Activated T-helper 9 cell treated with anti-CD3 and anti-CD28 coated beads, Interleukin-2, amount 50 U/mL, for 16 hours (primary cell): ENCODE measurements at places on chromosomes 12 and 14.

GRCh38 chr14:50311337-50311971 is 575 bp downstream of the L2HGDH start:
- no peak for DNase-seq

- no peak for DNase-seq
Measured at GRCh38 chr14:24837280-24838046, 203.5 kb upstream of the GZMB start.

GRCh38 chr14:91399868-91400640 is 17.6 kb downstream of the CCDC88C start:
- no peak for DNase-seq

DNA sequence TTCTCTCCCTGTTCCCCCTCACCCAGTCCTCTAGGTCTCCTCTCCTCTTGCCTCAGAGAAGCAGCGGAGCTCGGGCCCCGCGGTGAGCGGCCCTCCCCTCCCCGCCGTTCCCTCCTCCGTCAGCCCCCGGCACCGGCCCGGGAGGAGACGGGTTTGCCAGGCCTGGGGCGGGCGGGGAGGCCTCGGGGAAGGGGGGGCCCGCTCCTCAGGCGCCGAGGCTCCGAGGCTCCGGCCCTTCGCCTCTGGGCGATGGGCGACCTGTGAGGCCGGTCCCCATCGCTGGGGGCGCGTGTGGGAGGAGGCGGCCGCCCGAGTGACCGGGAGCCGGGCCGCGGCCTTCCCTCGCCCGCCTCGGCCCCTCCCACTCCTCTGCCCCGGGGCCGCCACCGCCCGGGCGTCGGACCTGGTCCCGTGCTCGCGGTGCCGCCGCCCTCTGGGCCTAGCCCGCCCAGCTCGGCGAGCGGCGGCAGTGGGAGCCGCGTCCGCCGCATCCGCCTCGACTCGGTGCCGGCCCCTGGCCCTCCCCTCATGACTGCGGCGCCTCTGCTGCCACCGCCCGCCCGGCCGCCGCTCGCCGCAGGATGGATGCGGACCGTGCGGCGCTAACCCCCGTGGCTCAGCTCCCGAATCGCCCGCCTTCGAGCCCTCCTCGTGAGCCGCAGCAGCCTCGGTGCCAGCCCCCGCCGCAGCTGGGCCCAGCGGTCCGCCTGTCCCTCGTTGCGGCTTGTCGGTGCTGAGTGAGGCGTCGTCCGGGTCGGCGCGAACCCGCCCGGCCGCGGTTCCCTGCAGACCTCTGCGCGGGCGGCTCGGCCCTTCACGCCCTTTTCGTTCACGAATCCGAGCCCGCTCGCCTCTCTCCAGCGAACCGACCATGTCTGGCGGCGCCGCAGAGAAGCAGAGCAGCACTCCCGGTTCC is 574 bp downstream of the WNK1 start:
- DNase-seq = peak; percentile 34

- DNase-seq = no peak
Measured at GRCh38 chr12:90360300-90360699, 594.7 kb downstream of the CCER1 start.

DNA sequence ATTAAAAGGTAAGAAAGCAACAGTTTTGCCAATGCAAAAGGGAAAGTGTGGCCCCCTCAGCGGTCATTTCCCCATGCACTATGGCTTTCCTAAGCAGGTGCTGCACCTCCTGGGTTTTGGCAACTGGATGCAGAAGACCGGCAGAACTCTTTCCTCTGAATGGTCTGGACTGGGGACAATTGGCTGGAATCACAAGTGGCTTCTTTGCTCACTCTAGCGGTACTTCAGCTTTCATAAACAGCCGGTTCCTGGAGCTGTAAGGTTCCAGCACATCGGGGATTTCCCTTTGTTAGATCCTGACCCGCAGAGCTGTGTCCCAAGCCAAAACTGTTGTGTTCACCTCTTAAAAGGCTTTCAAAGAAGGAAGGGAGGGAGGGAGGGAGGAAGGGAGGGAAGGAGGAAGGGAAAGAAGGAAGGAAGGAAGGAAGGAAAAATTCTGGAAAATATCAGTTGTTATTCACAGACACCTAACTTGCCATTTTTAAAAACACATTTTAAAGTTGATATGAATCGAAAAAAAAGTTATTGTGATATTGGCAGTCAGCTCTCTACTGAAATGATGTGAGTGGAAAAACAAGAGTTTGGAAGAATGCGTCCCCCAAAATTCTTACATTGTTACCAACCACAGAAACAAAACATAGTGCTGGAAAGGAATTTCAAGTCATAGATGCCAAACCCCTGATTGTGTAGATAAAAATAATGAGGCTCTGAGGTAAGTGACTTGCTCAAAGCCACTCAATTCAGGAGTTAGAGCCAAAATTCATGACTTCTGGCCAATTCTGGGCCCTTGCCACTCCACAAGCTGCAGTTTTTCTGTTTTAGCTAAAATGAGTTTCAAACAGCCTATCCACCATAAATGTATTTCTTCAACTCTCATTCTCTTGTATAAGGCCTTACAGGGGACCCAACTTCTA is 220.6 kb upstream of the HMGA2 start:
- DNase-seq = no peak

DNA sequence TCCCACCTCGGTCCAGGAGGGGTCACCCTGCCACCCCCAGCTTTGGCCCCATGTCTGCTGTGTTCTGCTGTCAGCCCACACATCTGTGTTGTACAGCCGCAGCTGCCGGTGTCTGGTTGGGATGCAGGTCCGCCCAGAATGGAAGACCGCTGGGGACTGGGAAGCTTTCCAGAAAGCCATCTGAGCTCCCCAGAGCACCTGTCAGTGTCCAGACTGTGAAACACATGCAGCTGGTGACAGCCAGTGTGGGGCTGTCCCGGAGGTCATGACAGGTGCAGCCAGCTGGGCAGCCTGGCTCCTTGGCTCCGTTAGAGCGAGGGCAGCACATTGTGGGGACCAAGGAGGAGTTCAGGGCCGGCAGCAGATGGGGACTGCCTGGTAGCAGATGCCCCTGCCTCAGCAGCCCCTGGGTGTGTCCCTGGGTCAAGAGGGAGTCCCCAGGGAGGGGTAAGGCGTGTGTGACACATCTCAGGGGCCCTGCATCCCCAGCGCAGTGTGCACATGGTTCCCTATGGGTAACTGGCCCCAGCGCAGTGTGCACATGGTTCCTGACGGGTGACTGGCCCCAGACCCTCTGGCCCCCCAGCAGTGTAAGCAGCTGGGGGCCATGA is 16.4 kb downstream of the CEP170B start:
- DNase-seq = no peak

DNA sequence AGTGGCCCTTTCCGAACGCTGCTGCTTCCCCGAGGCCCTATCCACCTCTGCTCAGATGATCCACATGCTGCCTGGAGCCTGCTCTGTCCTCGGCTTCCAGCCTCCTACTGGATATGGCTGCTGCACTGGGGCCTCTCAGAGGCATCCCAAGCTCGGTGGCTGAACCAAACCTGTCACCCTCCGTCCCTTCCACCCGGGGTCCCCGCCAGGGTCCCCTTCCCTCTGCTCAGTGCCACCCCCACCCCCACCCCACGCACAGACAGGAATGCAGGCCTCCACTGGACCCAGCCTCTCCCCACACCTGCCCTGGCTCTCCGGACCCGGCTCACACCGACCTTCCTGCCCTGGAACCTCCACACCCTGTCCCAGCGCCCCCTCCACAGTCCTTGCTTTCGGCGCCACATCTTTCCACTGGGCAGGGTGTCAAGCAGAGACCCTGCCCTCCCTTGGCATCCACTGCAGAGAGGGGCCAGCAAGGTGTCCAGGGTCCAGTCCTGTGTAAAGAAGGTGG is 6.1 kb downstream of the CEP170B start:
- DNase-seq = no peak

GRCh38 chr14:67852926-67853604 is 33.5 kb downstream of the RAD51B start:
- DNase-seq = no peak

GRCh38 chr12:57896434-57897201 is 44.7 kb upstream of the ATP23 start:
- DNase-seq = no peak

- no peak for DNase-seq
Measured at GRCh38 chr14:75013290-75013689, 10.6 kb downstream of the EIF2B2 start.

- DNase-seq = no peak
Measured at GRCh38 chr12:64219145-64219544, 3.0 kb downstream of the KICS2 start.

- DNase-seq = no peak
Measured at GRCh38 chr14:88424573-88424972, 39.1 kb downstream of the SPATA7 start.

GRCh38 chr12:46351886-46352650 is 20.5 kb downstream of the SLC38A2 start:
- no peak for DNase-seq

GRCh38 chr14:85702997-85703396 is 173.1 kb downstream of the FLRT2 start:
- no peak for DNase-seq

DNA sequence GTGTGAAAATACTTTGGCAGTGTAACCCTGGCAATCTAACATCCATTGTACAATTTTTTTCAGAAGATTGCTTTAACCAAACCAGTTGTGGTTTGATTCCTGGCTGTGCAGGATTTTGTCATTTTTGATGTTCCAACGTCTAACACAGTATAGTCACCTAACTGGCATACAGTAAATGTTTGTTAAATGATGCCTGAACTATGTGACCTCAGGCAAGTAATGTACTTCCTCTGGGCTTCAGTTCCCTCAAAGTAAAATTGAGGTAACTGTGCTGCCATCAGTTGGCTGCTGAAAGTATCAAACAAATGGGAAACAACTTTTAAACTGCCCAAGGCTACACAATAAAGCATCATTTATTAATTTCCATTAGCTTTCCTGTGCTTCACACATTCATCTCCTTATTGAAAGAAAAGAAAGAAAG is 4.3 kb downstream of the TM7SF3 start:
- no peak for DNase-seq

DNA sequence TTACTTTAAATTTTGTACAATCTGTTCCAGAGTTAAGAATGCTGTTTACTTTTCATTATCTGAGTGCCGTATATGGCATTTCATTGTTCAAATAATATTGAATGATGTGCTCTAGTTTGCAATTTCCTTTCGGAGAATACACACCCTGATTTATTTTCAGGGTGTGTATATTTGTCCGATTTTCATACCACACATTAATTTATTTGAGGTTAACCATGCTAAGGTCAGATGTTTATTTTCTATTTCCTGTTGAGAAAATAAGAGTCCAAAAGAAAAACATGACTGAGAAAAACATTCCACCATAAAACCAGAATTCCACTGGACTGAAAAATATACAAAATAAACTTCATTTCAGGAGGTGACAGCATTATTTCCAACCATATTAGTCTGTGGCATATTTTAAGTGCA is 64.2 kb upstream of the OVCH1 start:
- no peak for DNase-seq

GRCh38 chr12:120140603-120141002 is 24.1 kb upstream of the RAB35 start:
- no peak for DNase-seq

GRCh38 chr14:74577247-74577947 is 34.6 kb downstream of the LTBP2 start:
- DNase-seq = no peak

DNA sequence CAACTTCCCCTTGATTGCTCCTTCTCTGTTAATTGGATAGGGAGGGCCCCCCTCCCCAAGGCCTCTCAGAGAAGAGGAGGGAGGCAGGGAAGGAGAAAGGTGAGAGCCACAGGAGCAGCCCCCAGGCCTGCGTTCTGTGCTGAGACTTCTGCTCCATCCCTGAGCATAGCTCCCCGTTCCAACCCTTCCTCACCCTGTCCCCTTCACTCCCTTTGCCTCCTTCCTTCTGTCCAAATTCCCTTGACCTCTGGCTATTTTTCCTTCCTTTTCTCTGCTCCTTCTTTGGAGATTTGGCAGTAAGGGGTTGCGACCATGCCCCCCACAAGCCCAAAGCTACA is 788 bp upstream of the ASIC1 start:
- no peak for DNase-seq

GRCh38 chr14:77752266-77752665 is 8.7 kb downstream of the SNW1 start:
- no peak for DNase-seq

- DNase-seq = no peak
Measured at GRCh38 chr12:57592551-57593165, 1.7 kb downstream of the PIP4K2C start.

DNA sequence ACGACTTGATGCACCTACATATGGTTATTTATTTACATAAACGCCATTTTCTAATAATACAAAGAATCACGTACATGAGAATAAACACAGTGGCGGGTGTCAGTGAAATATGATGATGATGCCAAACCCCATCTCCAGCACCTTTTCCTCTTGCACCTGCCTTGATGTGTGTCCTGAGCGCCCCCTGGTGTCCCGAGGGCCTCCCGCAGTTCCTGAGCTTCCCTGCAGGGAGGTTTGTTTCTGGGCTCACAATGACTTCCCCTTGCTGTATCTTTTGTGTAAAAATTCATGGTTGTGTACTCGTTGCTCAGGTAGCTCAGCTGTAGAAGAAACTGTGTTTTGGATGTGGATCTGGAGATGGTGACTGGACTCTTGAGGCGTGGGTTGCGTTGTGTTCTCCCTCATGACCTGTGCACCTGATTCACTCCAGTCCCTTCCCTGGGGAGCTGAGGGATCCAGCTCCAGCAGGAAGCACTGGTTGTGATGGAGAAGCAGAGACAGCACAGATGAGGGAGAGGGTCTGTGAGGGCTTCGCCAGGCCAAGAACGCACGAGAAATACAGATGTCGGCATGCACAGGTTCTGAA is 1037.8 kb downstream of the TMEM121 start:
- peak; percentile 54 for DNase-seq

GRCh38 chr12:52195065-52195730 is 3.4 kb upstream of the KRT80 start:
- DNase-seq = no peak

DNA sequence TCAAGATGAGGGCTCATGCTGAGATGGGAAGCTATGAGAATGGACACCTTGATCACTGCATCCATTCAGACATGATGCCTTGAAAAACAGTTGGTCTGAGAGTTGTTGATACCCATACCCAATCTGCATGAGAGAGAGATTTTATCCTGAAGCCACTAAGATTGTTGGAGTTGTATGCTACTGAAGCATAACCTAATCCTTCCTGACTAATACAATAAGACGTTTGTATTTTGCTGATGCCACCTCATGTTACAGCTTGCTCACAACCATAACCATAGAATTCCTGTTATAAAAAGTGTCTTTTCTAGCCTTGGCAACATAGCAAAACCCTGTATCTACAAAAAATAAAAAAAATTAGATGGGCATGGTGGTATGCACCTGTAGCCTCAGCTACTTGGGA is 12.7 kb upstream of the SERPINA1 start:
- DNase-seq = no peak

GRCh38 chr14:105862581-105863239 is 336.3 kb downstream of the TMEM121 start:
- no peak for DNase-seq

GRCh38 chr12:98456576-98457573 is 58.5 kb upstream of the TMPO start:
- no peak for DNase-seq

DNA sequence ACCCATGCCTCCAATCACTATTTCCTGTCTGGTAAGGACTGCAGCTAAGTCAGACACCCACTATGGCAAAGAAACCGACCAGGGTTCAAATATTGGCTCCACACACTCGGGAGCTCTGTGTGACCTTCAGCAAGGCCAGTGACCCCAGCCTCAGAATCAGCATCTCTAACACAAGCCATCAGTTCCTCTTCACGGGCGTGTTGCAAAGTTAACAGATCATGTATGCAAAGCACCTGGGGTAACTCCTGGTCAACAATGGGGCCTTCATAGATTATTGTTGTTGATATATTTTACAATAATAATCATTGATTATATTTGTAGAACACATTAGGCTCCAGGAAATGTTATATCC is 6.2 kb upstream of the FAM222A start:
- DNase-seq = no peak

GRCh38 chr12:2645460-2645859 is 149.3 kb upstream of the FKBP4 start:
- DNase-seq = no peak

GRCh38 chr14:51341338-51341737 is 101.3 kb downstream of the TMX1 start:
- no peak for DNase-seq
